ENCODE measurements at places on chromosomes 4 and X.

DNA sequence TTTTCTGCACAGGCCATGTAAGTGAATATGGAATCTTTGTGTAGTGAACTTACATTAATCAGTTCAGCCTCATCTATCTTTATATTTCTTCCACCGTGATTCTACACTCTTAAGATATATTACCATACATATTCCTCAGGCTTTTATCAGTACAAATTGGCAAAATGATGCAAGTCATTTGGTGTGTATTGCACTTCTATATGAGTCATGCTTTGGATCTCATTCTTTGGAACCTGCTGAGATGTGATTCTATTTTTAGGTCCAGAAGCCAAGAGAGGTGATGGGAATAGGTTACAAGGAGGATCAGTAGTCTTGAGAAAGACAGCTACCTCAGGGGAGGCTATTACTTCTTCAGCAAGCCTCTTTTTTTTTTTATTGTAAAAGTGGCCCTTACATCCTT lies 204.4 kb downstream of the ZNF330 start:
- DNase-seq: no peak

- DNase-seq: no peak
Measured at GRCh38 chr4:6472387-6473263, at the start of gene PPP2R2C. Gene PPP2R2C (minus strand): TSS chr4:6472614. CDS start chr4:6472229, 385 bp downstream.

- DNase-seq: no peak
Measured at GRCh38 chrX:108344216-108344615, 94.0 kb downstream of the COL4A6 start.

DNA sequence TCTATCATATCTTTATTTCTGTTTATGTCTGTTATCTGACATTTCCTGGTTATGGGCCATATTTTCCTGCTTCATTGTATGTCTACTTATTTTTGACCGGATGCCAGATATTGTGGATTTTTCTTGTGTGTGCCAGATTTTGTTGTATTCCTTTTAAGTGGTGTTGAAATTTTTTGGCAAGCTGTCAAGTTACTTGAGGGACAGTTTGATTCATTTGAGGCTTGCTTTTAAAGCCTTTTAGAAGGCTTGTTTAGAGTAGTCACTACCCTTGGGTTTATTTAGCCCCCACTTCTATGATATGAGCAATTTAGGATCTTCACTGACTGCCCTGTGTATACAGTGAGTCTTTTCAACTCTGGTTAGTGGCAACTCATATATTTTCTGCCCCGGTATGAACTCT lies 29.2 kb upstream of the NPY2R start:
- no peak for DNase-seq

GRCh38 chrX:97682991-97683840 lies 799.5 kb downstream of the RPA4 start:
- no peak for DNase-seq

DNA sequence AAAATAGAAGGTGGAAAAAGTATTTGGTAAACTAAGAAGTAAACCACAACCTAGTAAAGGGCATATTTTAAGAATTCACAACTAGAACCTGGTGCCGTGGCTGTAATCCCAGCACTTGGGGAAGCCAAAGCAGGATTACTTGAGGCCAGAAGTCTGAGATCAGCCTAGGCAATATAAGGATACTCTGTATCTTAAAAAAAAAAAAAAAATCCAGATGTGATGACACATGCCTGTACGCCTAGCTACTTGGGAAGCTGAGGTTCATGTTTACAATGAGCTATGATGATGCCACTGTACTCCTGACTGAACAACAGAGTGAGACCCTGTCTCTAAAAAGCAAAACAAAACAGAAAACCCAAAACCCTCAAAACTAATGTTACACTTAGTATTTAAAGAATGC lies 294.9 kb upstream of the ZCCHC13 start:
- DNase-seq: no peak

DNA sequence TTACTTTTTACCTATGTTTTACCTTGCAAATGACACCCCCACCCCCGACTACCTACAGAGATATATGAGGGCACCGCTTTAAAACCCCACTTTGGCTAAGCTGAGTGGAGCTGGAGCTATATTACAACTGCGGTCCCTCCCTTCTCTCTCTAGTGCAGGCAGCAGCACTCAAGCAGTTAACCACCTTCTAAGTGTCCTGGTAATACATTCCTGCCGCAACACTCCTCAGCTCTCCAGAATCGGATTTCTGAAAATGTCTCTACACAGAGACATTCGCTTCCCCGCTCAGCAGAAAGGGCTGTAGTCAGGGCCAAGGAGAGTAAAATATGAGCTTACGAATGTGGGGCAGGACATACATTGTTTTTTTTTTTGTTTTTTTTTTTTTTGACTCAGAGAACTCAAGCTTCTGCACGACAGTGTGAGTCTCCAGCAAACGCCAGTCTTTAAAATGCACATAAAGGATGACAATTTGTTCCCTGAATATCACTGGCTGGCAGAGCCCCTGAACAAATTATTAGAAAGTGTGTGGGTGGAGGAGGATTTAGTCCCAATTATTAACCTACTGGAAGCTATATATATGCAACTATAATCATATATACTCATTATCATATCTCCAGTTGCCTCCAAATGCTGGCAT lies 287.0 kb upstream of the TET2 start:
- DNase-seq: no peak

DNA sequence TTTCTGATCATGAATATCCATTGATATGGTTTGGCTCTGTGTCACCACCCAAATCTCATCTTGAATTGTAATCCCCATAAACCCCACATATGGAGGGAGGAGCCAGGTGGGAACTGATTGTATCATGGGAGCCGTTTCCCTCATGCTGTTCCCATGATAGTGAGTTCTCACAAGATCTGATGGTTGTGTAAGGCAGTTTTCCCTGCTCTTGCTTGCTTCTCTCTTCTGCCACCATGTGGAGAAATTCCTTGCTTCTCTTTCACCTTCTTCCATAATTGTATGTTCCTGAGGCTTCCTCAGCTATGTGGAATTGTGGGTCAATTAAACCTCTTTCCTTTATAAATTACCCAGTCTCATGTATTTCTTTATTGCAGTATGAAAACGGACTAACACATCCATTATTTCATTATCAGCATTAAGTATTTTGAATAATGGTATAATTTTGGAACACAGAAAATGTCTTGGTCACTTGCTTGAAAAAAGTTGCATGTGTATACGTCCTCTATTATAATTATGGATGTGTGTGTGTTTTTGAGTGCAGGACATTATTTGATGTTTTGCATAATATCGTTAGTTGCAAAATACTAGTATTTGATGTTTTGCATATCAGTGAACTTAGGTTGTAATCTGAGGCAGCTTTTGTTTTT lies 334.6 kb downstream of the PCDH10 start:
- no peak for DNase-seq
